ENCODE measurements at places on chromosomes 6 and 20.

DNA sequence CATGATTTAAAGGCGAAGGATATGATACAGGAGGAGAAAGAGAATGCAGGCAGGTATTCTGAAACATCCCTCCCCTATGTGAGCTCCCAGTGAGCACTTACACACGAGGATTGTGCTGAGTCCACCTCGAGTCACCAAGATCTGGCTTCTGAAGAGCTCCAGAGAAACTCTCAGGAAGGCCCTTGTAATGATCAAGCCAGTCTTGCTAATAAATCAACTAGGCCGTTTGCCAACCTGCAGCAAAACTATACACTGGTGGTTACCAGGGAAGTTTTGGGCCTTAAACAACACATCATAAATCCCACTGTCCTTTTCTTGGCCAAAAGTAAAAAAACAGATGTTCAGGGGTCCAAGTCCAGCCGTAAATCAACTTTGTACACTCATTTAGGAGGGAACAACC lies 79.2 kb downstream of the STXBP5 start:
- no peak for DNase-seq

DNA sequence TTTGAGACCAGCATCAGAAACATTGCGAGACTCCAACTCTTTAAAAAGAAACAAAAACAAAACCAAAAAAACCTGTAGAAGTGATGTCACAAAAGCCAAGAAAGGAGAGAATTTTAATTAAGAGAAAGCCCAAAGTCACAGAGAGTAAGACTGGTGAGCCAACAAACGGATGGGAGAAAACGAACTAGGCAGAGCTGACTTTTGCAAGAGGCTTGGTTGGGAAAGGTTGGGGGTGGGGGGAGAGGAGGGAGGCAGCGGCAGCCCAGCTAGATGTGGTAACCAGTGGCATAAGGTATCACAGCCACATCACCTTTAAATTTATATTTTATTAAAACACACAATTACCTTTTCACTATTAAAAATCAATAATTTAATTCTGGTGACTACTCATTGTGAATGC lies 23.5 kb downstream of the NOL7 start:
- no peak for DNase-seq

- no peak for DNase-seq
These were observed 461.0 kb downstream of the TBC1D32 start for GRCh38 chr6:120873125-120873865.

- no peak for DNase-seq
These were observed 661.9 kb upstream of the GJE1 start for GRCh38 chr6:141470810-141471209.

- no peak for DNase-seq
These were observed 9.0 kb downstream of the MRAP2 start for GRCh38 chr6:84042603-84043002.

- DNase-seq: no peak
These were observed 25.6 kb upstream of the SULF2 start for GRCh38 chr20:47810721-47811347.

DNA sequence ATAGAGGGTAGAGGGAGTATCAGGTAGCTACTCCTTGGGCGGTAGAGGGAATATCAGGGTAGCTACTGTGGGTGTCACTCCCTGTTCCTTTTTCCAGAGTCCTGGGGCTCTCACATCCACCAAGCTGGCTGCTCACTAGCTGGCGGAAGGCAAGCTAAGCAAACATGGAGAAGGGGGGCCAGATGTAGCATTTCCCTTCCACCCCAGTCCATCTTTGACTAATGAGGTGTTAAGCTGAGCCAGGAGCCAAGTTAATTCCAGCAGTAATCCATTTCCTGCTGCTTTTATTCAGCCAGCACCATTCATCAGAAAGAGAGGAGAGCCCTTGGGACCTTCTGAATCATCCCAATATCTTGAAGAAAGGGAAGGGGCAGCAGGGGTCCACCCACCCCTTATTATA lies 330.0 kb downstream of the ZFAND3 start:
- no peak for DNase-seq

DNA sequence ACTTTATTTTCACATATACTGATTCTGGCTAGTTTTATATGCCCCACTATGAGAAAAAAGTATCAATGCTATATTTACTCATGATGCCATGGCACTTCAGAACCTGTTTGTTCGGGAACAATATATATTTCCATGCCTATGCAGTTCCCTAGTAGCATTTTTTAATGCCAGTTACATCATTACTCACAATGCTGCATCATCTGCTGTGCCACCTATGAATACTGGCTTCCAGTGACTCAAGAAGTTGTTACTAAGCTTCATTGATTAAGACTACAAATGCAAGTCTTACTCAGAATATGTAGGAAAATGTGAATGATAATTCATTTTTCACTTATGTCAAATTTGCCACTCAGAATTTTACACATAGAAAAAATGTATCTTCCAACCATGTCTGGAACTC lies 97.9 kb downstream of the MAFB start:
- DNase-seq: no peak

- DNase-seq: no peak
These were observed 133.7 kb upstream of the AGPAT4 start for GRCh38 chr6:161407581-161407980.

Data from stimulated activated CD8-positive, alpha-beta memory T cell treated with anti-CD3 and anti-CD28 coated beads, Interleukin-7, amount 100 ng/mL, for 1 hour (primary cell).